Esophagus muscularis mucosa (tissue), 4 donors: ENCODE measurements at places on chromosomes 2 and 18.
A peak's percentile ranks its signal among the peaks of the same experiment; 100 is the strongest.

GRCh38 chr2:215355801-215356200, 43.9 kb downstream of the ATIC start:
- DNase-seq = no peak

- no peak for DNase-seq
Measured at GRCh38 chr2:160293391-160294091, 93.5 kb upstream of the ITGB6 start.

DNA sequence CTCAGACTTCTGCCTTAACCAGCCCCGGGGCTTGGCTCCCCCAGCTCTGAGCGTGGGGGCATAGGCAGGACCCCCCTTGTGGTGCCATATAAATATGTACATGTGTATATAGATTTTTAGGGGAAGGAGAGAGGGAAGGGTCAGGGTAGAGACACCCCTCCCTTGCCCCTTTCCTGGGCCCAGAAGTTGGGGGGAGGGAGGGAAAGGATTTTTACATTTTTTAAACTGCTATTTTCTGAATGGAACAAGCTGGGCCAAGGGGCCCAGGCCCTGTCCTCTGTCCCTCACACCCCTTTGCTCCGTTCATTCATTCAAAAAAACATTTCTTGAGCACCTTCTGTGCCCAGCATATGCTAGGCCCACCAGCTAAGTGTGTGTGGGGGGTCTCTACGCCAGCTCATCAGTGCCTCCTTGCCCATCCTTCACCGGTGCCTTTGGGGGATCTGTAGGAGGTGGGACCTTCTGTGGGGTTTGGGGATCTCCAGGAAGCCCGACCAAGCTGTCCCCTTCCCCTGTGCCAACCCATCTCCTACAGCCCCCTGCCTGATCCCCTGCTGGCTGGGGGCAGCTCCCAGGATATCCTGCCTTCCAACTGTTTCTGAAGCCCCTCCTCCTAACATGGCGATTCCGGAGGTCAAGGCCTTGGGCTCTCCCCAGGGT, 5.5 kb downstream of the CTDSP1 start:
- DNase-seq = no peak

DNA sequence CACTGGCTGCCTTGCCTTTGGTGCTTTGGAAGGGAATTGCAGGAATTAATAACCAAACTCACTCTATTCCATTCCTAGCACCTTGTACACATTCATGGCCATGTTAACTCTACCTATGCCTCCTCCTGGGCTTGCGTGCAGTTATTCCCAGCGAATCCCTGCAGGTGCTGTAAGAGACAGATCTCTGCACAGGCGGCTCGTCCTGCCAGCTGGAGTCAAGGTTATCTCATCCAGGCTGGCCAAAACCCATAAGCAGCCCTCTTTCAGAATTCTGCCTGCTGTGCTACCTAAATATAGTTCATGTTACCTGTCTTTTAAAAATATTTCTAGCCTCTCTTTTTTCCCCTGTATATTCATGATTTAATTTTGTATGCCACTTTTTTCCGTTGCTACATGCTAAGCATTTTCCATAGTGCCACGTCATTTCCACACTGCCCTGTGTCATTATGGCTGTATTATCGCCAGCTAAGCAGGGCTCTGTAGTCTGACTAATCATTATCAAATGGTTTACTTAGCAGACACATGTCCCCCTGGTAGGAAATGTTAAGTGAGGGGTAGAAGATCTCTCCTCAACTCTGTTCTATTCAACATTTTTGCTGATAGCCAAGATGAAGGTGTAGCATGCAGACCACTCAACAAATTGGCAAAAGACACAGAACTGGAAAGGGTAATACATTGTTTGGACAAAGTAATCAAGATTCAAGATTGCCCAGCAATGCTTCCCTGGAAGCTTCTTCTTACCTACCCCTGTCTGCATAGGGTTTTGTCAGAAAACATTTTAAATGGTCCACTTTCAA, 79.7 kb upstream of the TAF1B start:
- no peak for DNase-seq

DNA sequence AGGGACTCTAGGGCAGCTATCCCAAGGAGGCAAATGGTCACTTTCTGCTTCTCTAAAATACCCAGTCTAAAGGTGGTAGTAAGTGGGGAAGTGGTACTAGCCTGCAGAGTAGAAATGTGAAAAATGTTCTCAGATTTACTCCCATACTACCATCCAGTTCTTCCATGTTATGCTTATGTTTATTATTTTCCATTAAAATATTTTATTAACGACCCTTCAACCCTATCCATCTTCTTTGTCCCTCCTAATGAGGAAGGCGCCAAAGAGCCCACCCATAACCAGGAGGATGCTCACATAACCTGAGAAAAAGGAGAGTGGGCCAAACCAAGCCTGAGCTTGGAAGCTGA, 153.5 kb downstream of the ANTXR1 start:
- no peak for DNase-seq

- DNase-seq = no peak
Measured at GRCh38 chr2:224781400-224781799, 65.2 kb upstream of the CCDC195 start.

- DNase-seq = peak; percentile 92
Measured at GRCh38 chr2:128473175-128474035, 154.7 kb upstream of the HS6ST1 start.

DNA sequence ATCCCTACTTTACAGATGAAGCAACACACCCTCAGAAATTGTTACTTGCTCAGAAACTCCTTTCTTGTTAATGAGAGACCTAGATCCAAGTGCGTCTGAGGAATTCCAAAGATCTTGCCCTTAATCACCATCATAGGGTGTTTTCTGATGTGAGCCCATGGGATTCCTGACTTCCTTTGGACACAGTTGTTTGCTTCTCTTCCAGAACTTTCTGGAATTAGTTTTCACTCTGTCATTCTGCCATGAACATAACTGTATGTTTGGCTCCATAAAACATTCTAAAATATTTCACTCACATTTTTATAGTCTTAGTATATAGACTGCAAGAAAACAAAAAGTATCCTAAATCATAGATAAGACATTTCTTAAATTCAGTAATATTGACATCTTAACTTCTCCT, 593.9 kb upstream of the SOX11 start:
- no peak for DNase-seq

- DNase-seq = no peak
Measured at GRCh38 chr2:31967790-31968189, 43.0 kb downstream of the MEMO1 start.

DNA sequence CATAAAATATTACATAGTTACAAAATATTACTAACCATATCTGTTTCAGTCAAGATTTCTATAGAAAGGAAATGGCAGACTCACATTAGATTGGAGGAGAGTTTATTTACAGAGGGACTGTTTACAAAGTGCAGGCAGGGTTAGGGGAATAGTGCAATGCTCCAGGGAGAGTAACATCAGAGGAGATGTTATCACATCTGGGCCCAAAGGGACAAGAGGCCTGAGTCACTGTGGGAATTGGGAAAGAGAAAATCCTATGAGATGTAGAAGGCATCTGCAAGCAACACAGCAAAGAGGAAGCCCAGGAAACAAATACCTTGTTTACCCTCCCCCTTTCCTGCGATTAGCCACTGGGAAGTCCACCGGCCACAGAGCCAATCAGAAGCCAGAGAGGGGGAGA, 227.3 kb upstream of the TANK start:
- DNase-seq = no peak

DNA sequence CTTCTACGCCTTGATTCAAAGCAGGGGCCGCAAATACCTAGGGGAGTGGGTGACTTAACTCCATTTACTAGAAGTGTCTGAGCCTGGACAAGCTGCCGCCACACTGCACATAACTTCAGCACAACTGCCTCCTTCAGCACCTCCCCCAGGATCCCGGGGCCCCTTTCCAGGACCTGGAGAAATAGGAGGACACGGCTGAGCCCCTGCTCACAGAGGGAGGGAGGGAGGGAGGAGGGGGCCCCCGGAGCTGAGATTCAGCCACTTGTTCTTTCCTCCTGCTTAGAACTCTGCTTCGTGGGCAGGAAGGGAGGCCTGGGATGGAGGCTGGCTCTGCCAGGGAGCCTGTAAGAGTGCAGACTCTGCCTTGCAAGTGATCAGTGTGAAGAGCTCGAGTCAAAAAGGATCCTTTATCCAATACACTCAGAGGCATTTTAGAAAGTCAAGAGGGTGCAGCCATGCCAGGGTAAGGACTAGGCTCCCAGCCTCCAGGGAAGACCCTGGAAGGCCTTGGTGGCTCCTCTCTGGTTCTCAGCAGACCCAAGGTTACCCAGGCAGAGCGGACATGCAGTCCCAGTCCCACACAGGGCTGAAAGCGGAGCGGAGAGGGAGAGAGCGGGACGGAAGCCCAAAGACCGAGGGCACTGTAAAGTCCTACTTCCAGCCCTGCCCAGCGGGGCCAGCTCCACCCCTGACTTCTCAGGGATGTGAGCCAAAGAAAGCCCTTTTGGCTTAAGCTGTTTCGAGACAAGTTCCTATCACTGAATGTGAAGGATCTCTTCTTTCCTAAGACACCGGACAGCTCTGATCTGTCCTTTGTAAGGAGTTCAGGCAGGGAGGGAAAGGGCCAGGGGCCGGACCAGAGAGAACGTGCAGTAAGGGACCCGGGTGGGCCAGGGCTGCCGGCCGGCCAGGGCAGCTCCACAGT, 8.6 kb upstream of the ARMC9 start:
- DNase-seq = peak; percentile 93

DNA sequence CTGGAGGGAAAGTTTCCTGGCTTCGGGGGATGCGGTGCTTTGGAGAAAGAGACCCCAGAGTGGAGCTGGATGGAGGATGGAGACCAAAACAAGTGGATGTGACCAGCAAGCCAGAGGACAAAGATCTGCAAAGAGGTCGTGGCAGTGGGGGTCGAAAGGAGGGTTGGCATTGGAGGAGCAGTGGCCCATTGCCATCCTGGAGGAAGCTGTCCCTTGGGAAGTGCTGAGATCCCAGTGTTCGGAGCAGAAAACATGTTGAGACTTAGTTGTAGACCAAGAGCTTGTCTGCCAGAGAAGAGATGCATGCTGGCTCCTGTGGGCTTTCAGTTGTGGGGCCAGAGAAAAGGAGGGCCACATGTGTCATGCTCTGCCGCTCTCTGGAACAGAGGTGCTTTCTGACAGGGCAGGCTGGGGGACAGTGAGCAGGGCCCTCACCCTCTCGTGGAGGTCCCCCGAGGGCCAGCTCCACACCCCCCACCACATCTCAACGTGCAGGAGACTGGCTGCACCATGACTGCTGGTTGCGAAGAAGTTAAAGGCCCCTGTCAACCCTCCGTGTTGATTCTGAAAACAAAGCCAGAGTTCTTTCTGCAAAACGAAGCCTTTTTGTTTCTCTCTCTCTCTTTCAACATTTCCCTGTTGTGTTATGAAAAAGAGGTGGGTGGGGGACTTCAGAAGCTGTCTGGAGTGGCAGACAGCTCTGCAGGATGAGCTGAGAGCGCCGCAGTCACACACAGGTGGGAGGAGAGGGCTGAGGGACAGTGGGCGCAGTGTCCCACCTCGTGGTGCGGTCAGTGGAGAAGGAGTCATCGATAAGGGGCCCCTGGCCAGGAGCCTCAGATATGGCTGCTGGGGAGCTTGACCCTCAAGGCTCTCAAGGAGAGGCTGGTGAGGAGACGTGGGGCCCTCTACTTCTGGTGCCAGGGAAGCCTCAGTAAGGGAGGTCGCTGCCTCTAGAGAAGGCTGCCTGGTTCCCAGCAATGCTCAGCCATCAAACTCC, 77.6 kb upstream of the BCL2L11 start:
- DNase-seq = peak; percentile 57

DNA sequence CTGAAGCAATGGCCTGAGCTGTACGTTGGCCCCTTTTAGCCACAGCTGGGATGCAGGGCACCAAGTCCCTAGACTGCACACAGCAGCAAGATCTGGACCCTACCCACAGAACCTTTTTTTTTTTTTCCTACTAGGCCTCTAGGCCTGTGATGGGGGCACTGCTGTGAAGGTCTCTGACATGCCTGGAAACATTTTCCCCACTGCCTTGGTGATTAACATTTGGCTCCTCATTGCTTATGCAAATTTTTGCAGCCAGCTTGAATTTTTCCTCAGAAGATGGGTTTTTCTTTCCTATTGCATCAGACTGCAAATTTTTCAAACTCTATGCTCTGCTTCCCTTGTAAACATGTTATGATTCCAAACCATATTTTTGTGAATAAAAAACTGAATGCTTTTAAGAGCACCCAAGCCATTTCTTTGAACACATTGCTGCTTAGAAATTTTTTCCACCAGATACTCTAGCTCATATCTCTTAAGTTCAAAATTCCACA, 33.5 kb downstream of the PDE1A start:
- no peak for DNase-seq

DNA sequence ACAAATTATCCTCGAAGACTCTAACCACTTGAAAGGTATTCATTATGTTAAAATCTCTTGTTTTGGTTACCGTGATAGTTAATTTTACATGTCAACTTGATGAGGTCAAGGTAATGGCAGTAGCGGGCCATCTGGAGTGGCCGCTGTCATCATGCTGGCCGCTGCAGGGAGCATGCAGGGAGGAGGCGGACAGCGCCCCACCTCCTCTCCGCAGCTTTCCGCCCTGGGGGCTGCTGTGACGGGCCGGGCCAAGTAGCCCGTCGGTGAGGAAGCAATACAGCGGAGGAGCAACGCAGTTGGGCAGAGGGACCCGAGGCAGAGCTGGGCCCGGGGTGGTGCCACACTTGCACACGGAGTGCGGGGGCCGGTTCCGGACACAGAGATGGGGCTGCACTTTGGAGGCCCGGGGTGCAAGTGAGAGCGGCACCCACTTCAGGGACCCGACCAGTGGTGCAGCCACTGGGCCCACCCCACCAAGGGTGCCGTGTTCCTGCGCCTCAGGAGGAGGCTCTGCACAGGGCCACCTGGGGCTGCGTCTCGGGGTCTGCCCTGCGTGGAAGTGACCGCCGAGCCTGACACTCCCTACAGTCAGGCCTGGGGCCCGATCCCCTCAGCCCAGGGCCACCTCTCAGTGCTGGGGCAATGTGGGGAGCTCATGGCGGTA, 452.4 kb downstream of the LRATD1 start:
- no peak for DNase-seq

DNA sequence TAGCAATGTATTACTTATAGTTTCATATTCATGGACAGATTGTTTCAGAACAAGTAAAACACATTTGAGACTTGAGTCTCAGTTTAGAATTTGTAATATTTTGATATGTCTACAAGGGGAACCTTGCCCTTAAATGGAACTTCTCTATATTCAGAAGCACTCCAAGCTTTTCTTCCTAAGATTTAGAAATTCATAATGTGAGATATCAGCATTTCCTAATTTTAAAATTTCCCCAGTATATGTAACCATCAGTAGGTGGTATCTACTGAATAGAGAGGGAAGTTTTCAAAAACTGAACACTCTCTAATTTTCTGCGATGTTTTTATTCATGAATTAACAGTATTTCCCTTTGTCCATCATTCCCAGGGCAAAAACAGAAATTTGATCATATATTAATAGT, 7.6 kb downstream of the ANKRD62 start:
- no peak for DNase-seq

GRCh38 chr18:210733-211132, 52.4 kb downstream of the USP14 start:
- no peak for DNase-seq

DNA sequence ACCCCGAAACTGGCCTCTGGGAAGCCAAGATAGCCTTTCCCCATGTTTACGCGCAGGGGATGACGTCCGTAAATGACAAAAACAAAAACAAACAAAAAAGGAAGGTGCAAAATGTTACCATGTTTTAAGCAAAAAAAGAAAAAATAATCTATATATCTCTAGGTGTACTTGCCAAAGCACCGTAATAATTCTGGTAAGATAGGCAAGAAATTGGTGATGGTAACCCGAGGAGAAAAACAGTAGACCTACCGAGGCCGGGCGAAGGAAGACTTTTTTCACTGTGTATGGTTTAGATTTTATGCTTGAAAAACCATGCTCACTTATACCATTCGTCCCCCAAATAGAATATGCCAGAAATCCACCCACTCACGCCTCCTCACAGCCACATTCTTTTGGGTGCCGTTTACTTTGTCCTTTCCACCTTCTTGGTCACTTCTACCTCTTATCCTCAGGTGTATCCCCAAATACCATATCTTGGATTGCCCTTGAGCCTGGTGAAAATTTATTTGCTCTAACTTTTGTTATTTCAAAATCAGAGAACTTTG, 8.0 kb downstream of the GATA6 start:
- DNase-seq = peak; percentile 74
